Epithelial cell of proximal tubule (primary cell): ENCODE measurements at places on chromosomes 6 and 20. TPM values are rescaled to one million over a fixed set of nuclear protein-coding genes. Genes with fewer than 3 reads are reported as not detected.

C6orf15 gene
- total RNA-seq, result 0.29 and 0.43 TPM in 2 replicates

B3GALT4 gene
- 4.6 and 7.0 TPM in 2 replicates for total RNA-seq

KIF25 gene
- not detected in 2 replicates for total RNA-seq

DNA sequence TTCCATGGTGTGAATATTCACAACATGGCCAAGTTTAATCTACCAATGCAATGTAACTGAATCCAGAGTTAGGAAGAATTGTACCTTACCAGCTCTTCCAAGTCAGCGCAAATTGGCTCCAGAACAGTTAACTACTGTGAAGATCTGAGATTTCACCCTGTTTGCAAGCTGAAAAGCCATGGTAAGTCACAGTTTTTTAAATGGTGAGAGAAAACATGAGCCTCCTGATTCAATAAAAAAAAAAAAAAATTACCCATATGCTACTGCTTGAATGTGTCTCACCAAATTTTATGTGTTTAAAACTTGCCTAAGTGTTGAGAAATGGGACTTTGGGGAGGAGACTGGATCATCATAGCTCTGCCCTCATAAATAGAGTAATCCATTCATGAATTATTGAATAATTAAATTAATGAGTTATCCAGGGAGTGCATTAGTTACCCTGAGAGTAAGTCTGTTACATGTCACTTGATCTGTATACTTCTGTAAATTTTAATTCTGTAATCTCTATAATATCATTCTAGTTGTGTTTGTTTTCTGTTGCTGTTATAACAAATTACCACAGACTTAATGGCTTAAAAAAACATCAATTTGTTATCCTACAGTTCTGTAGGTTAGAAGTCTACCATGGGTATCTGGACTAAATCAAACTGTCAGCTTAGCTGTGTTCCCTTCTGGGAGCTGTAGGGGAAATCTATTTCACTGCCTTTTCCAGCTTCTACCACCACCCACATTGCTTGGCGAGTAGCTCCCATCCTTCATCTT, 1355.9 kb downstream of the GRIK2 start:
- DNase-seq, result no peak

DNA sequence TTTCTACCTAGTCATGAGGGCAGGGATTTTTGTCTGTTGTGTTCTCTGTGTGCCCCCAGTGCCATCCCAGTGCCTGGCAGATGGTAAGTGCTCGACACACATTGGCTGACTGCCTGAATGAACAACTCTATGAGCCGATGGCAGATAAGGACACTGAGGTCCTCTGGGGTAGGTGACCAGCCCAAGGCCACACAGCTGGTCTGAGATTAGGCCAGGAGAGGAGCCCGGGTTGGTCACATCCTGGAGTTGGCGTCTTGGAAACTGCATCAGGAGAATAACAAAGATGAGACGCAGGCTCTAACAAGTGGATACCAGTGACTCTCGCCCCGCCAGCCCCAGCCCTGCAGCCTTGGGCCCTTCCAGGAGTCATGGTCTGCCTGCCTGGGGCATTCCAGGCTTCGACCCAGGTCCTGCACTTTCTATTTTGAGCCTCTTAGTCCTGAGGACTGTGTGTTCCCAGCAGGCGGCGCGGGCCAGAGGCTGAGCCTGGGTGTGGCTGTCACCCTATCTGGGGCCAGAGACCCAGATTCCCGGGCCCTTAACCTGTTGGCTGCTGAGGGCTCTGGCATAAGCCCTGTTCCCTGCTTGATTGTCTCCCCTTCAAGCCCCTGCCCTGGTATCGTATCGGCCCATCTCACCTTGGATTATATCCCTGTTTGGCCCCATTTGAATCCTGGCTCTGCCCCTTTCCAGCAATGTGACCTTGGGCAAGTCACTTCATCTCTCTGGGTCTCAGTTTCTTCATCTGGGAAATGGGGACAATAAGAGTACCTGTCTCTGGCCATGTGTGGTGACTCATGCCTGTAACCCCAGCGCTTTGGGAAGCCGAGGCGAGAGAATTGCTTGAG, 88.3 kb downstream of the CEBPB start:
- no peak for DNase-seq

GRCh38 chr6:161010418-161010817, 18.8 kb downstream of the MAP3K4 start:
- DNase-seq, result no peak

DNA sequence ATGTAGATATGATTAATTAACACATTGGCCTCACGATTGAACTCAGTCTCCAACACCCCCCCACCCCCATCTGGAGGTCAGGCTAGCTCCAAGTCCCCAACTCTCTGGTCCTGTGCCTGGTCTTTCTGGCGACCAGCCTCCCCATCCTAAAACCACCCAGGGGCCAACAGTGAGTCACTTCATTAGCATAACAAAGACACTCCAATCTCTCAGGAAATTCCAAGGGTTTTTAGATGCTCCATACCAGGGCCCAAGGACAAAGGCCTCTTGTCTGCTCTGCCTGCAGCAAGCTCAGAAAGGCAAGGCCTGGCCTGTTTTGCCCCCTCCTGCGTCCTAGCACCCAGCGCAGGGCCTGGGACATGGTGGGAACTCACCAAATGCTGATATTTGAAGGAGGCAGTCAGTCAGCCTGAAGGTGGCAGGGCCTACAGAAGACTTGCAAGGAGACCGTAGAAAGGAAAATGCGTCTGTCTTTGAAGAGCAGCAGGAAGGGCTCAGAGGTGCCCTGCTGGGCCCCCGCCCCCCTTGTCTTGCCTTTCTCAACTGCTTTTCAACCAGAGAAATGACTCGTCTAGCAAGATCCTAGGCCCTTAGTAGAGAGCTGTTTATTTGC, 184.7 kb downstream of the CDH4 start:
- no peak for DNase-seq

- DNase-seq, result no peak
Observed at GRCh38 chr6:163335671-163336545, 78.6 kb upstream of the QKI start.

DNA sequence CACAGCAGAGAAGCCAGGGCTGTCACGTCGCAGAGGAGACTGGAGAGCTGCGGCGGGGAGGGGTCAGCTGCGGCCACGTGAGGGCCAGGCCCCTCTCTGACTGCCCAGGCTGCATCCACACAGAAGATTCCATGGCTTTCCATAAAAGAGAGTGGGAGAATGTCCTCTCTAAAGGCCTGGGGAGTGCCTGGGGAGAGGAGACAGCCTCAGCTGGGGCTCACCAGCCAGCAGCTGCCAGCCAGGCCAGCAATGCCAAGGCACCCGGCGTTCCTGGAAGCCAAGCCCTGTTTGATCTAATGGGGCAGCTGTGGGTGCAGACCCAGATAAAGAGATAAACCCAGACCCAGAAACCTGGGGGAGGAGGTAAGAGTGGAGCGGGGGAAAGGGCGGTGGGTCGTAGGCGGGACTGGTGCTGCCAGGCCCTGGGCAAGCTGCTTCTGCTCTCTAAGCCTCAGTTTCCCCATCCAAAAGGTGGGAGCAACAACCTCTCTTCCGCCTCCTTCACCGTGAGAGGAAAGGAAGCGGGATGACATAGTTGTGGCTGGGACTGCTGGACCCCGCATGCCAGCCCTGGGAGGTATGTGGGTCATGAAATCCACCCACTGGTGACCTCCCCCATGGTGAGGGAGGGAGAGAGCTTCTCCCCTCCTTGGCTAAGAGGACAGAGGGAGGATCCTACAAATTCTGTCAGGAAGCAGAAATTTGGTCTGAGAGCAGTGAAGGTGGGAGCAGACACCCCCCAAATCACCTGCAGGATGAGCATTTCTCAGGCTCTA, 3.1 kb upstream of the OSBPL2 start:
- DNase-seq, result no peak

DNA sequence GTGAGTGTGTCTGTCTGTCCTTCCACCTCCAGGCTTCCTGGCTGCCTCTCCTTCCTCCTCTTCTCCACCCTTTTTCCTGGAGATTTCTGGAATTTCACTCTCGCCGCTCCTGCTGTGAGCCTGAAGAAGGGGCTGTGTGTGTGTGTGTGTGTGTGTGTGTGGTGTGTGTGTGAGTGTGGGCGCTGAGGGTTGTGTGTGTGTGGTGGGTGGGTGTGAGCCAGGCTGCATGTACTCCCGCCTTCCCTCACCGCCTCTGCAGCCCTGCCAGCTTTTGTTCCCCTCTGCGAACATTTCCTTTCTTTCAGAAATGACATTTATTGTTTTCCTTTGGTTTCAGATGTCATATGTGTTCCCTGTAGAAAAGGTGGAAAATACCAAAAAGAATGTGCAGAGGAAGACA, 76.0 kb downstream of the SRC start:
- DNase-seq, result no peak

- no peak for DNase-seq
Observed at GRCh38 chr6:155374681-155375080, 60.4 kb upstream of the TFB1M start.

DNA sequence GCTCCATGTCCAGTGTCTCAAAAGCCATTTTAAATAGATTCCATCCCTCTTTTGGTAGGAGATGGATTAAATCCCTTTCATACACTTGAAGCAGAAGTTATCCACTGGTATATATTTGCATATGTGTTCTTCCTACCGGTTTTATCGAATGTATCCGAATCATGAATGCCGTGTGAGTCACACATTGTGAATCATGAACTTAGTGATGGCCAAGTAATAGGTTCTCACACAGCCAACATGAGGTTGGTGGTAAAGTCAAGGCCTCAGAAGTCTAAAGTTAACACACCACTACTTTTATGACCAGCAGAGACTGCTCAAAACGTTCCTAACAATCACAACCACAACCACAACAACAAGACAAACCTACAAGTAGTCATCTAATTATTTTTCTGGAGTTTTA, 345.5 kb downstream of the THBS2 start:
- no peak for DNase-seq
